ENCODE measurements at places on chromosomes 3 and 15.

GRCh38 chr3:78668302-78668701, 1099.5 kb downstream of the ROBO1 start:
- no peak for DNase-seq

DNA sequence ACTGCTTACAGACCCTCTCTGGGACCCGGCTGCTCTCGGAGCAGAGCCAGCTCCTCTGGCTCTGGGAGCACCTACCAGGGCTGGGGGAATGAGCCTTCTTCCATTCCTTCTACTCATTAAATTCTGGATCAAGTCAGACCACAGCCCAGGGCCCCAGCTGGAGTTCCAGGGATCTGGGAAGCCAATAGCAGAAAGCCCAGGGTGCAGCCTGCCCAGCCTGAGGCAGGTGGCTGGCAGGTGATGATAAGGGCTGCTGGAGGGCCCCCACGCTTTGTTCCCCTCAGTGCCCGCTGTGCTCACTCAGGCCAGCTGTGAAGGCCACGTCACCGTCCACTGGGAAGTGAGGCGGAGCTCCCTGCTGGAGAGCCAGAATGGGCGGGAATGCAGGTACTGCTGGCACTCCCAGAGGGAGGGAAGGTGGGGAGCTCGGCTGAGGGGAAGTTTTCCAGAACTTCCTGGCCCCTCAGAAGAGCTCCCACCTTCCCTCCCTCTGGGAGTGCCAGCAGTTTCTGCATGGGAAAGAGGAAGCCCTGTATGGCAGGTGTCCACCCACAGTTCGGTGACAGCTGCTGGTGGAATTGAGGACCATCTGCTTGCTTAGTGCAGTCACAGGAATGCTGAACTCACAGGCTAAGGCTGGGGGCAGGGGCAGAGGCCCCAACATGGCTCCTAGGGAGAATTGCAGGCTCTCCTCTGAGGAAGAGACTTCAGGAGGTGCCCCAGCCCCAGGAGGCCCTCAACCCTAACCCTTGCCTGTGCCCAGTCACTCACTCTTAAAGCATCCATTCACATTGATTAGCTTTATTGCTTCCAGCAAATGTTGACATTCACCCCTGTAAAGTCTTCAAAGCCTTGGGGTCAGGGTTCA, 12.6 kb upstream of the RTP3 start:
- DNase-seq: peak; percentile 95

- DNase-seq: no peak
Measured at GRCh38 chr3:30011237-30011803, 595.1 kb upstream of the TGFBR2 start.

GRCh38 chr3:49260806-49261324, 16.2 kb downstream of the C3orf62 start:
- DNase-seq: no peak

GRCh38 chr3:49942651-49943050, 2.7 kb downstream of the RBM6 start:
- no peak for DNase-seq

GRCh38 chr3:10305331-10305902, 12.7 kb upstream of the GHRL start:
- no peak for DNase-seq

GRCh38 chr15:34128898-34129297, 27.0 kb downstream of the PGBD4 start:
- DNase-seq: no peak

- DNase-seq: no peak
Measured at GRCh38 chr3:145557405-145557804, 603.6 kb downstream of the PLOD2 start.

DNA sequence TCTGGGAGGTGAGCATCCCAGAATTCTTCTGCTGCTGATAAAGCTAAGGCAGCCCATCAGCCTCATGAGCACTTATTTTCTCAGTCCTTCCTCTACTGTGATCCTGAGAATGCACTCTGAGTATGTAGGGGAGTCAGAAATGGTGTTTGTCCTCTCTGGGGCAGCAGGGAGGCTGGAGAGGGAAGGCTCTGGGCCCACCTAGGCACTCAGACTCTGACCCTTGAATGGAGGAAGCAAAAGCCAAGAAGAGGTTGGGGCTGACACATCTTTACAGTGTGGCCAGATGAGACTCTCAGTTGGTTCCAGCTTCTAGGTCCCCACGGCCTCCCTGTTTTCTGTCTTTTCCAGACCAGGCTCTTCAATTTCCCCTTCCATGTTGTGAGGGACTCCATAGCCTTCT, 36.1 kb upstream of the BLM start:
- DNase-seq: no peak

DNA sequence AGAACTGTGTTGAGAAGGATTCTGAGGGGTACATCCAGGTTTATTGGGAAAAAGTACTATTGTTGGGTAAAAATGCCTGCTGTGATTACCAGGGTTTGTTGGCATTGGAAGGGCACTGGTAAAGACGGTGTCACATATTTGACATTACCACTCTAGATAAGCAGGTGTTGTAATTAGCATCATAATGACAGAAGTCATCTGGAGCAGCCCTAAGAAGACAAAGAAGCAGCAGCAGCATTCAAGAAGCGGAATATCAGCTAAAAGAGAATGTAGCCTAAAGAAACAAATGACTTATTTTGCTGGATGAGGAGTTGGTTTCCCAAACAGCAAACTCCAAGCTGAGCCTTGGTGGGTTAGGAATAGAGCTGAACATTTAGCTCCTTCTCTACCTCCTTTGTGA, 30.5 kb upstream of the ZFAND6 start:
- no peak for DNase-seq

DNA sequence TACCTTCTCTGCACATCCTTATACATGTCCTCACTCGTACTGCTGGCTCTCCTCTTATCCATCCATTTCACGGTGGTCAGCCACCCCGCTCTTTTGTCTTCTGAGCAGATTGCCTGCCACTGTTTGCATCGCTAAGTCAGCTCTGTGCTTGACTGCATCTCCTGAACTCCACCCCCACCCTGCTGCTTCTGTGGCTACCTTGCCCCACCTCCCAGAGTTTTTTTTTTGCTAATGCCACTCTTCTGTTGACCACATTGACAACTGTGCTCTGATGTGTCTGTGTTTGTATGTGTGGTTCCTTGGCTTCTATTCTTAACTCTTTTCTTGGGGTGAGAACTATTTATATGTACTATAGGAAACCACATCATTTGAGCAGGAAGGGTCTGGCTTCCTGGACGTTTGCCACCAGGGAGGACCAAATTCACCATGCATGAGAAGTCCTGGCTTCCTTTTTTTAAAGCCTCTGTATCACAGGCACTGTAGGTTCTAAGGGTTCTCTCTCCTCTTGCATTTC, 12.8 kb upstream of the MTMR10 start:
- peak; percentile 46 for DNase-seq

DNA sequence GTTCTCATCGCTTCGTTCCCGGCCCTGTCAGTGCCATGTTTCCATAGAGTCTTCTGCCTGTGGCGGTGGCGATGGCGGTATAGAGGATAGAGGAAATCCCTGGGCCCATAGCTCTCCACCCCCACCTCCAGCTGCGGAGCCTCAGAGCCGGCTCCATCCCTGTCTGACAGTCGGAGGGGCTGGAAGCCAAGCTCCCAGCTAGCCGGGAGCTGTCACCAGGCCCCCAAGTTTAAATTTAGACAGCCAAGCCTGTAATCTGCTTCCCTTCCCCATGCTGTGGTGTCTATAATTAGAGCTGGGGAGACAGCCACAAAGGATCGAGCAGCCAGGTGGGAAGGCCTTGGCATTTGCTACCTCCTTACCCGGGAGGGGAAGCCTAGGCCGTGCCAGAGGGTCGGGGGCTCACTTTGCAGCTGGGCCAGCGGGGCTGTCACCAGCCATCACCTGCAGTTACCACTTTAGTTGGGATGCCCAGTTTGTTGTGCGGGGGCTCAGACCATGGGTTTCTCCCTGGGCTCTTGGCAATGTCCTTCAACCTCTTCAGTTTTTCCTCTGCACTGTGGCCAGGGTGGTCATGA, 56.3 kb upstream of the SEC13 start:
- no peak for DNase-seq

DNA sequence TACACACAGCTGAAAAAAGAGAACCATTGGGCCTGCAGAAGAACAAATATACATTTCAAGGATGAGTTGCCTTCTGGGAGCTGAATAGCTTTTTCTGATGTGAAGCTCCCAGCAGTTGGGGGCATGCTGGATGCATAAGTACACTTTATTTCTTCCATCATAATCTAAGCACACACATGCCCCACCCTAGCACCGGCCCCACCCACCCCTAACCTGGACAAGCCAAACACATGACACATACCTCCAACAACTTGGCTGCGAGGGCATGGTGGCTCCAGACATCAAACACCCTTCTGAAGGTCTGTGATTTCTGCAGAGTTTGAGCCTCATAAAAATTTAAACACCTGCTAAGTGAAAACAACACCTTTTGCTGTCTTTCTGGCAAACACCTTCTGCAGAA, 307.2 kb upstream of the TRIM42 start:
- no peak for DNase-seq

DNA sequence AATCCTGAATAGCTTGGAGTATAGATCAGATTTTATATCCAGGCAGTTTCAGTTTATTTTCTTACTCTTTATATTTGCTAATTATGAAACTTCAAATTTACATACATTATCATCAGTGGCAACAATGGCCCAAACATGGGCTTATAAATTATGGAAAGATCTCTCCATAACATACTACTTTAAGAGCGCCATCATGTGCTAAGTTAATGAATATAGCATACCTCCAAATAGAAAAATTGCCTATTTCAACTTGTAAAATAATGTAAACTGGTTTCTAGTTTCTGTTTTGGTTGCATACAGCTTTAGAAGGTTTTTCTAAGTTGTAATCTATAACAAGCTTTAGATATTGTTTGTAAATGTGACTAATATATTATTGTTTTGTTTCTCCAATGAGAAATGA, 531.3 kb upstream of the UBE2E2 start:
- no peak for DNase-seq

- no peak for DNase-seq
Measured at GRCh38 chr3:59243476-59243875, 193.7 kb upstream of the CFAP20DC start.

GRCh38 chr3:48797626-48798025, 50.0 kb downstream of the PRKAR2A start:
- DNase-seq: no peak

DNA sequence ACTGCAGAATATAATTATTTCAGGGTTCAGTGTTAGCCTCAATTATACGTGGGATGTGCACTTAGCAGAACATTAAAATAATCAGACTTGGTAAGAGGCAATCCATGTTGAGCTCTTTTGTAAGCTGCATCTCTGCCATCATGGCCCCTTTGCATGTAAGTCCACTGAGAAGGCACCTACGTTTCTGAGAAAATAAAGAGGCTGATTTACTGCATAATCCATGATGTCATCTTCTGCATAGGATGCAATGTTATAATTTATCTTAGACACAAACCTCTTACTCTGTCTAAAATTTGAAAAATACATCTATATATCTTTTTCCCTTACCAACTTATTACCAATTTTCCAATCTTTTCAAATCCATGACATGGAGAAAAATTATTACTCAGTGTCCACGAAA, 1294.7 kb downstream of the ZPLD1 start:
- DNase-seq: no peak
